Activated T-cell treated with anti-CD3 and anti-CD28 coated beads for 1 hour (primary cell): ENCODE measurements at places on chromosomes 4 and X.

DNA sequence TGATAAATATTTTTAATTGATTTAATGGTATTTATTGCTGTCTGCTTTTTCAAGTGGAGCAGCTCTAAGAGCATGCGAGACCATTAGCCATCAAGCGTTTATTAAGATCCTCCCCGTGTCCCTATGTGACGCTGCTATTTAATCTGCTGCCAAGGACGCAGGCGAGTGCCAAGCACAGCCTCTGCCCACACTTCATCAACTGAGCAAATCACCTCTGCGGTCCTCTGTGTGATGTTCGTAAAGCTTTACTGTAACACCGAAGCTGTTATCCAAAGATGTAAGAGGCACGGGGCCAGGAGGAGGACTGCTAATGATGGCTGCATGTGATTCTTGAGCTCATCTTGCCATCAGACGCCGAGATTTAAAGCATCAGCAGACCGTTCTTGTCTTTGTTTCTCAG, 79.5 kb downstream of the STOX2 start:
- DNase-seq = no peak

DNA sequence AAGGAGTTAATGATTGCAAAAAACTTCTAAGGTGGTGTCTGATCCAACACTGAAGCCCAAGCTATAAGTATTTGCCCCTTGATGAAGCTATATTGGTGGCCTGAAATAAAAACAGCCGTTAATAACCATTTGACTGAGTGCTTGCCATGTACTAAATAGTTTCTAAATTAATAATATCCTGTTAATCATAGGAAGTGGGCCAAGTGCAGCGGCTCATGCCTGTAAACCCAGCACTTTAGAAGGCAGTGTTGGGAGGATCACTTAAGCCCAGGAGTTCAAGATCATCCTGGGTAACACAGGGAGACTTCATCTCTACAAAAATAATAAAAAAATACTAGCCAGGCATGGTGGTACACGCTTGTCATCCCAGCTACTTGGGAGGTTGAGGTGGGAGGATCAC, 8.3 kb downstream of the NDP start:
- DNase-seq = no peak

DNA sequence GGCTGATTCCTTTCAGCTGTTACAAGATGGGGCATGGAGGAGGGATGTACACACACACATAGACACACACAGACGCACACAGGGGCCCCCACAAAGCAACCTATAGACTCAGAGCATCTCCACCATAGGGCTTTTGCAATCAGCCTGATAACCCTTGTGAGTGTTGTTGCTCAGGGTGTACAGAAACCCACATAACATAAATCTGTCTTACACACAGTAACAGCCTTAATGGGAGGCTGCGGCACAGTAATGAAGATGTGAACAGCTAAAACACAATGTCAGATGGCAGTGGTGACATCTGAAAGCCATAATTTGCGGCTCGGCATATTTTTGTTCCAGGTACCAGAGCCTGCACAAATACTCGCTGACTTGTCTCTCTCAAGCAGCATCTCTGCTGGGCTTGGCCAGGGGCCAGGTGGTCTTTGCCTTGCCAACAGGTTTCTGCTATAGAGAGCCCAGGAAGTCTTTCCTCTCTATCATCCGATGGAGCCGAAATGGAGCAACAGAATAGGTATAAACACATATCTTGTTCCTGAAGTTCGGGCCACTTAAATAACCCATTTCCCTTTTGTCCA, 357.2 kb upstream of the GATB start:
- no peak for DNase-seq

GRCh38 chrX:23861215-23861896, 46.4 kb downstream of the APOO start:
- no peak for DNase-seq

DNA sequence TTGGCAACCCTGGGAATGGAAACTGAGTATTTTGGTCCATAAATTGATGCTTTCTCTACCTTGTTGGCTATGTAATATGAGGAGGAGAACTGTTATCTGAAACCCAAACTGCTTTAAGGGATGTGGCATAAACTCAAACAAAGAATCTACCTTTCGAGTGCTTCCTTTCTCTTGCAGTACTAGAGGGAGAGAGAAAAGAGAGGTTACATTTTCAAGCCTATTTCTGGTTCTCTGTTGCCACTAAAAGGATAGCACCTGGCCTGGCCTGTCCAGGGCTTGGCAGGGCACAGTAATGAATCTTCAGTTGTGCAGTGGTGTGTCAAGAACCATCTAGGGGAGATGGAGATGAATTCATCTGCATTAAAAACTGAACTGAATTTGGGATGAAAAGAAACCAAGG, 308.6 kb downstream of the PTTG2 start:
- no peak for DNase-seq

GRCh38 chrX:31223817-31224216, 152.0 kb upstream of the FTHL17 start:
- no peak for DNase-seq

DNA sequence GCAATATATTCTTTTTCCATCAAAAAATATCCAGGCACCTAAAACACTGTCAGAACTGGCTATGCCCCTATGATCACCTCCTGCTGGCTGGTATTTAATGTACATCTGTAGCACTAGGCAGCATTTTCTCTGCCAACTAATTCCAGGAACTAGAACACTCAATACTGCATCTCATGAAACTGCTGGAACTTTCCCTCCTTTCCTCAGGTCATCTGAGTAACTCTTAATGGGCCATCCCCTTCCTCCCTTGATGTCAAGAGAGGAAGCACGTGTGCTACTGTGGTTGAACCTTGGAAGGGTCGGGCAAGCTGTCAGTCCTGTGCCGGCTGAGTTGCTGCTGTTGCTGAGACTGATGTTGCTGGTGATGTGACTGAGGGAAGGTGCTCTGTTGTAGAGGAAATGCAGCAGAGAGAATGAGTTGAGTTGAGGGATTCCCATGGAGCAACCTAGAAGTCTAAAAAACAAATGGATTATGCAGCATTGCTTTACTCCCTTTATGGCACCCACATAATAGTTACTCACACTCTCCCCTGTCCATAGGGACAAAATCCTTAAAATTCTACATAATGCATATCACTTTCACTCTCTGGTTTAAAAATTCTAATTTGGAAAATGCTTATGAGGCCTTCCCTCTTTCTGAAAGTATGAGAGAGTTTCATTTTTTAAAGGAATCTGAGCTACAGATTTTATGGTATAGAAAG, 39.5 kb downstream of the TMEM165 start:
- DNase-seq = no peak
